ENCODE measurements at places on chromosomes 1 and 21.

GRCh38 chr1:236057546-236057945 is 7.3 kb downstream of the NID1 start:
- no peak for DNase-seq

DNA sequence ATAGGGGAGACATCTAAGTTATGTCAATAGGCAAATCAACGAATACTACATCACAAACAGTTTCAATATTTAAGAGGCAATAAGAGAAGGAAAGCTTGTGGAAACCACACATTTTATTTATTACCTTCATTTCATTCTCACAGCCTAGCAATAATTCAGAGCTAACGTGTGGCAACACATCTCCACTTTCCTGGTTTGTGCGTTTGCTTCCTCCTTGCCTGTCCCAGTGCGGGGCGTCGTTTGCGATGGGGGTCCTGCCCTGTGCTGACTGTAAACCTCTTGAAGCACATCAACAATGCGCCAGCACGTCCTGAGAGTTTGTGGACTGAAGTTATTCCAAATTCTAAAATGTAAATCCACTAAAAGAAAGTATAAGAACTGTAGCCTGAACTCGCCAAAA is 14.4 kb upstream of the VPS26C start:
- no peak for DNase-seq

DNA sequence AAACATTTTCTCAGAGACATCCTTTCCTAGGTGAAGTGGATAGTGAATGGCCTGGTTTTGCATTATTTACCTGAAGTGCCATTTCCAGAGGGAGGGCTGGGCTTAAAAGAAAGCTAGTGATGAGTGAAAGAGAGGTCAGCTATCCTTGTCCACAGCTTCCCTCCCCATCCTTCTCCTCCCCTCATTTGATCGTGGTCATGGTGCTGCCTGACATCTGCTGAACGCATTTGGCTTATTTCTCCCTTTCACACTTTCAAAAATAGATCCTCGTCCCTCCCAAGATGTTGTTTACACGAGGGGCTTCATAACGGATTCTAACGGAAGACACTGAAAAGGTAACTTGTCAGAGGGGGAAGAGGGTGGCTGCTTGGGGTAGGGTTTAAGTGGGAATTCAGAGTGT is 66.1 kb downstream of the PRRX1 start:
- no peak for DNase-seq

- peak; percentile 53 for DNase-seq
Measured at GRCh38 chr1:67339623-67340343, 32.1 kb downstream of the IL12RB2 start.

GRCh38 chr1:82377201-82377884 is 576.6 kb downstream of the ADGRL2 start:
- no peak for DNase-seq

GRCh38 chr1:183734543-183735036 is 70.3 kb upstream of the RGL1 start:
- no peak for DNase-seq

GRCh38 chr1:201262963-201263608 is 20.2 kb upstream of the PKP1 start:
- DNase-seq: no peak

- no peak for DNase-seq
Measured at GRCh38 chr1:64936956-64937355, 29.4 kb downstream of the JAK1 start.
